ENCODE measurements at places on chromosomes 3 and 15.

GRCh38 chr3:157436583-157437291 is at the start of gene PTX3:
TSS of gene PTX3 (plus strand) at chr3:157436850. CDS start at chr3:157436934, 84 bp downstream.
- peak; percentile 71 for DNase-seq

DNA sequence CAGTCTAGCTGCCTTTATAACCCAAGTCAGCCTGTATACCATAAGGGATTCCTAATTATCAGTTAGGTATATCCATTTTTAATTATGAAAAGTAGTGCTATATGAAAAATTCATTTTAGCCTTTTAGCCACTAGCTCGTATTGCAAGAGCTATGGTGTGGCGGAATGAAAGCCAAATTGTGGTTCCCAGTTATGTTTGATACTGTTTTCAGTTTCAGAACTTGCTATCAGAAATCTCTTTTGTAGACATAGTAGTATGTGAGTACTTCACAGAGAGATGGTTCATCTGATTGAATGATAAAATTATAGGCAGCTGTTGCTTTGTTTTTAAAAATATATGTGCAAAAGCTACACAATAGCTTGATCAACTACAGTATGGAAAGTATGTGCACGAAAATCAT is 134.6 kb downstream of the SLC25A26 start:
- no peak for DNase-seq

DNA sequence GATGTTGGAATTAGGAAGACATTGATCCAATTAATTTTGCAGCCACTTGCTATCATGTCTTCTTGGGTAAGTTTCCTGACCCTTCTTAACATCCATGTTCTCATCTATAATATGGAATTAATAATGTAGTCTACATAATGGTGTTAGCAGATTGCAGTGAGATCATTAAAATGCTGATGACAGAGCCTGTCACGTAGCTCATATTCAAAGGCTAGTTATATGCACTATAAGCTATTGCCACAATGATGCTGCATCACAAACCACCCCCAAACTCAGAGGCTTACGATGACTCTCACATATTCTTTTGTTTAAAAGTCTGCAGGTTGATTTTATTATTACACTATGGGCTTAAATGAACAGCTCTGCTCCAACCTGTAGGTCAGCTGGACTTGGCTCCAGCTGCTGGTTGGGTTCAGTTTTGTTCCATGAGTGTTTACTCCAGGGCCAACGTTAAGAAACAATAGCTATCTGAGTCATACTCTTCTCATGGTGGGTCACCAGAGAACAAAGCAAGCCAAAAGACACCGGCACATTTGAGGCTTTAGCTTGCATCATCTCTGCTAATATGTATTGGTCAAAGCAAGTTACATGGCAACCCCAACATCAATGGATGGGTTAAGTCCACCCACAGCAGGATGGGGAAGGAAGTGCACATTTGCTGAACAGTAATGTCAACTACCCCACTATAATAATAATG is 250.0 kb upstream of the SLCO3A1 start:
- no peak for DNase-seq

- DNase-seq, result no peak
Measured at GRCh38 chr3:123485551-123485950, 36.7 kb upstream of the ADCY5 start.

DNA sequence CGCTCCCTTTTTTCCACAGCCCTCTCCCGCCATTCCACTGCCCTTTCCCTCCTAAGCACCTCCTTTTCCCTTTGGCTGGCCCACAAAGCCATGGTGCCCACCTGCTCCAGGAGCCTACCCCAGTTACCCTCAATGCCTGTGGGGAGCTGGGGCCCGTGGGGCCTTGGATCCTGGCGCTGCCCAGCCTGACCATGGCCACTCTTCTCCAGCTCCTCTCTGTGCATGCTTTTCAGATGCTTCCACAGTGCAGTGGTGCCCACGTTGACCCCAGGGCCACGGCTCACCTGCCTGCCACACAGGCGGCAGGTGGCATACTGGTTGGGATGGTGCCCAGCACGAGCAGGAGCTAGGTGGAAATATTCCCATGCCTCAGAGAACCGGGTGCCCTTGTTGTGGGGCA is 1.5 kb downstream of the ZBED2 start:
- DNase-seq, result no peak

GRCh38 chr3:7813365-7813764 is 688.3 kb upstream of the LMCD1 start:
- DNase-seq, result no peak

- DNase-seq, result no peak
Measured at GRCh38 chr3:127409421-127410136, 121.7 kb upstream of the PRR20G start.

DNA sequence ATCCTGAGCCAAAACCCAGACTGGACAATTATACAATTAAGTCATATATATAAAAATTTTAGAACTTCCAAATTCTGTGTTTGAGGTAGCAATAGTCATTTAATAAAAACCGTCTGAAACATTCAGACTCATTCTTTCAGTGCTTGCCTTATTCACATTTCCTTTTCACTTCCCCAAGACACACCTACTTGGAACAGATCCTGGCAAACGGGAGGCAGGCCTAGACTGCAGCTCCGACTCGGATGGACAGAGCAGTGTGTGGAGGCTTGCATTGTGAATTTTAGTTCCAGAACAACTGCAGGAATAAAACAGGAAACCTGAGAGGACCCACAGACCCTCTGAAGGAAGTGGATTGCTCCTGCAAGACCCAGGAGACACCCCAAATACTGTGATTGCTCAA is 341.4 kb downstream of the CNTN3 start:
- DNase-seq, result no peak

DNA sequence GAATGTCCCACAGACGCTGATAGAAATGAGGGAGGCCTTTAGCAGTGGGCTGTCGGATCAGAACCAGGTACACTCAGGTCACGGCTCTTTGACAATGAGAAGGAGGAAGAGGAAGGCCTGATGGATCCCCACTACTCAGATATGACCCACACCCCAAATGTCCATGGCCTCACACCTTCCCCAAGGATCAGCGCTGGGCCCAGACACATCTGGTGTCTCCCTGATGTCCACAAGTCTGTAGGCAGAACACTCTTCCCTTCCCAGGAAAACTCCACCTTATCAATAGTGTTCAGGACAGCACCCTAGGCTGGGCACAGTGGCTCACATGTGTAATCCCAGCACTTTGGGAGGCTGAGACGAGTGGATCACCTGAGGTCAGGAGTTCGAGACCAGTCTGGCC is 33.3 kb upstream of the SFMBT1 start:
- no peak for DNase-seq

GRCh38 chr3:126300761-126301481 is 56.3 kb downstream of the KLF15 start:
- DNase-seq, result no peak

- no peak for DNase-seq
Measured at GRCh38 chr3:185292238-185292637, 38.4 kb upstream of the EHHADH start.

- no peak for DNase-seq
Measured at GRCh38 chr3:30477149-30477921, 129.1 kb upstream of the TGFBR2 start.

GRCh38 chr15:63857461-63857856 is 23.7 kb upstream of the HERC1 start:
- no peak for DNase-seq

DNA sequence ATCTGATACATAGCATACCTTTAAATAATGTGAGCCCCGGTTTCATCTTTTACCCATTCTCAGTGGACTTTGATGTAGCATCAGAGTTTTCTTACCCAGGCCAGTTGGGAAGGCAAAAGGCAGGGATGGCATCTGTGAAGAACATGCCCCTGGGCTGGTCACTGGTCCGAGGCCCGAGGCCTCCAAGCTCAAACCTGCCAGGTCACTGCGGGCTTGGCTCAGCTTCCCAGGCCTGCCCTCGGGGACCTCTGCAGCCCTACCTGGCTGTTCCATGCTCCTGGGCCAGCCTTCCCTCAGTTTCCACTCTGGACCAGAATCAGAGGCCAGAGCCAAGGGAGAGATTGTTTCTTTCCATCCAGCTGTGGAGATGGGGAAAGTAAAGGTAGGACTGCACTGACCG is 26.9 kb downstream of the NR1I2 start:
- DNase-seq, result no peak

DNA sequence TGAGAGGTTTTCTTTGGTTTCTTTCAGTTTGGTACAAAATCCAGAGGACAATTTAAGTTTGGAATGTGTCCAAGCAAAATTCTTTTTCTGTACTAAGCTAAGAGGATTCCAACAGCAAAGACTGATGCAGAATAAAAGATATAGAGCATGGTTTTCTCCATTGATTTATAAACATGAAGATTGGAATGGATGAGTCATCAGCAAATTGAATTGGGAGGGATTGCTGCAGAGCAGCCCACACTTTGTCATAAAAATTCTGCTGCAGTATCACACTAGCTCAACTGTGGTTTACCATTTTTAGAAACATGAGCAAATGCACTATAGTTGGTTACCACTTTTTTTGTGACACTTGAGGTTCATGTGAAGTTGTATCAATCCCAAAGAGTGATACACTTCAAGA is 16.1 kb upstream of the LARP6 start:
- DNase-seq, result no peak

Data from kidney epithelial cell (primary cell).